ENCODE measurements at places on chromosomes 2 and 18.

- DNase-seq, result no peak
These were observed 249.0 kb upstream of the TANK start for GRCh38 chr2:160911258-160911657.

GRCh38 chr2:241475267-241475666 lies 33.1 kb downstream of the STK25 start:
- DNase-seq, result no peak

DNA sequence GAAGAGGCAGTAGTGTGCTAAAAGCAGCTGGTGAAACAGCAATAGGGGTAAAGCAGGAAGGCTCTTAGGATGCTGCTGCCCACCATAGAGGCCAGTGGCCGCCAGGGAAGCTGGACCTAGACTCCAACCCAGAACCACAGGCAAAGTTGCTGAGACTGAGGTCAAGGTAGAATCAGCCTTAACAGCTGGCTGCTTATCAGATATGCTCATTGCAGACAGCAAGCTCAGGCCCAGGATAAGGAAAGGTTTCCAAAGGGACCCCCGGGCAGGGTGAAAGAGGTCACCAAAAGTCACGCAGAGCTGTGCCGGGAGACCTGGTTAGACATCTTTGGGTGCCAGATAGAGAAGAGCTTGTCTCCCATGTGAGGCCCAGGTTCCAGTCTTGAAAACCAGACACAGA lies 42.9 kb upstream of the EPG5 start:
- DNase-seq, result no peak

GRCh38 chr2:204110751-204111516 lies 174.4 kb downstream of the ICOS start:
- DNase-seq, result no peak

DNA sequence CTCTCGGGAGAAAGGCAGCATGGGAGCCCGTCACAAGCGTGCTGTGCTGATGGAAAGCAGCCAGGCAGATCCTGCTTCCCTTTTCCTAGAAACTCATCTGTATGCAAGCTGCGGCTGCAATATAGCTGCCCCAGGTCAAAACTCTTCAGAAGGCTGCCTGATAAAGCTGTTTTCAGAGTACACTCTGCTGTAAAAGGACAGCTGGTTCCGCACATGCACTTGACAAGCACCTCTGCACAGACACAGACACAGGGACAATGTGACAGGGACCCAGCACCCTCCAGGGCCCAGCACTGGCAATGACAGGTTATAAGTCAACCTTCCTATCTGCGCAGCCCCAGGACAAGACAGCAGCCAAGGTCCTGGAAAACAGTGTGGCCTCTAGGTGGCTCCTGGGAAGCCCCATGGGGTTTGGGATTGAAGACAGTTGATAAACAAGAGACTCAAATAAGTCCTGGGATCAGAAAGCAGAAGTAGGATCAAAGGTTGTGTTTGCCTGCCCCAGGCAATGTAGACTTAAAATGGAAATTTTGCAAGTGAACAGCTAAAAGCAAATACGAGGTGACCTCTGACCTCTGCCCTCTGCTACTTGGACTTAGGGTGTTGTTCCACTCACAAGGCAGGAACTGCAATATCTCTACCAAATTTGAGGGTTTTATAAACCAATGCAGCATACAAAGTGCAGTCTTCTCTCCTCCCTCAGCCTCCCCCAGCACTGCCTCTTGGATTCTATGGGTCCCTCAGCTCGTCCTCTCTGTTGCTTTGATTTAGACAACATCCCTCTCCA lies 16.9 kb downstream of the SLC66A2 start:
- no peak for DNase-seq

- no peak for DNase-seq
These were observed 67.2 kb downstream of the POLR1A start for GRCh38 chr2:86038291-86039081.

DNA sequence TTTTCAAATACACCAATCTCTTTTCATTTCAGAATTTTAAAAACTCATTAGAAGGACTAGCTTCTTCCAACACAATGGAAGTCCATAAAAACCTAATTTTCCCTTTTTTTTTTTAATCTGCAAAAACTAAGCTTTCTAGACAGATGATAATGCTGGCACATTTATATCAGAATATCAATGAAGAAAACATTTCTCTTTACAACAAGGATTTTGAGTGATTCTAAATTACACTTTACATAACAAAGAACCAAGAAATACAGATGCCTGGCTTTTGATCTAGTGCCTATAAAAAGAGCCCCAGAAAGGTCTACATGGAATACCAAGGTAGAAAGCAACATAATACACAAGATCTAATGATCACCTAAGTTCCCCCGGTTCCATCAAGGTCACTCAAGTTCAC lies 108.0 kb downstream of the AFF3 start:
- DNase-seq, result no peak

- no peak for DNase-seq
These were observed 8.7 kb upstream of the HS6ST1 start for GRCh38 chr2:128327180-128327964.

GRCh38 chr2:118705032-118705431 lies 142.4 kb downstream of the EN1 start:
- no peak for DNase-seq

GRCh38 chr2:27993402-27993787 lies 102.9 kb downstream of the BABAM2 start:
- DNase-seq, result no peak

GRCh38 chr2:38074058-38074763 lies 1.7 kb downstream of the CYP1B1 start:
- no peak for DNase-seq

GRCh38 chr2:238817382-238817781 lies 30.5 kb upstream of the TWIST2 start:
- no peak for DNase-seq

DNA sequence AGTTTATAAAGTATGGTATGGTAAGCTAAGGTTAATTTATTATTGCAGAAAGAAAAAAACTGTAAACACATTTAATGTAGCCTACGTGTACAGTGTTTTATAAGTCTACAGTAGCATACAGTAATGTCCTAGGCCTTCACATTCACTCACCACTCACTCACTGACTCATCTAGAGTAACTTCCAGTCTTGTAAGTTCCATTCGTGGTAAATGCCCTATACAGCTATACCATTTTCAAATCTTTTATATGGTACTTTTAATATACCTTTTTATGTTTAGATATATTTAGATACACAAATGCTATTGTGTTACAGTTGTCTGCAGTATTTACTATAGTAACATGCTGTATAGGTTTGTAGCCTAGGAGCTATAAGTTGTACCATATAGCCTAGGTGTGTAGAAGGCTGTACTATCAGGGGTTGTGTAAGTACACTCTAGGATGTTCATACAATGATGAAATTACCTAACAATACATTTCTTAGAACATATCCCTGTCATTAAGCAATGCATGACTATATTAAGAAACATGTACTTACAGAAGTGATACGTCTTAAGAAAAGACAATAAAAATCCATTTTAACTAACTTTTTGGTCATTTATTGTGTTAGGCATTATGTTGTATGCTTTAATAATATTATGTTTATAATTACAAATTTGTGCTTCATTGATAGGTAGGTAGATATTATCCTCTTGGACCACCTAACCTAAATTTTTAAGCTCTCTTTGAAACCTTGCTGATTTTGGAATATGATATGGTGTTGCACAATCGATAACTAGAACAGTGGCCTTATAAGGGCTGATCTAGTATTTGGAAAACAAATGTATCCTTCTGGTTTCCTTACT lies 51.9 kb downstream of the VRK2 start:
- DNase-seq, result no peak

- no peak for DNase-seq
These were observed at the start of gene QPCT for GRCh38 chr2:37344453-37345361. Gene QPCT (plus strand): TSS chr2:37344630. CDS start chr2:37344732, 102 bp downstream.

GRCh38 chr2:237150831-237151375 lies 65.2 kb downstream of the COPS8 start:
- DNase-seq, result no peak

DNA sequence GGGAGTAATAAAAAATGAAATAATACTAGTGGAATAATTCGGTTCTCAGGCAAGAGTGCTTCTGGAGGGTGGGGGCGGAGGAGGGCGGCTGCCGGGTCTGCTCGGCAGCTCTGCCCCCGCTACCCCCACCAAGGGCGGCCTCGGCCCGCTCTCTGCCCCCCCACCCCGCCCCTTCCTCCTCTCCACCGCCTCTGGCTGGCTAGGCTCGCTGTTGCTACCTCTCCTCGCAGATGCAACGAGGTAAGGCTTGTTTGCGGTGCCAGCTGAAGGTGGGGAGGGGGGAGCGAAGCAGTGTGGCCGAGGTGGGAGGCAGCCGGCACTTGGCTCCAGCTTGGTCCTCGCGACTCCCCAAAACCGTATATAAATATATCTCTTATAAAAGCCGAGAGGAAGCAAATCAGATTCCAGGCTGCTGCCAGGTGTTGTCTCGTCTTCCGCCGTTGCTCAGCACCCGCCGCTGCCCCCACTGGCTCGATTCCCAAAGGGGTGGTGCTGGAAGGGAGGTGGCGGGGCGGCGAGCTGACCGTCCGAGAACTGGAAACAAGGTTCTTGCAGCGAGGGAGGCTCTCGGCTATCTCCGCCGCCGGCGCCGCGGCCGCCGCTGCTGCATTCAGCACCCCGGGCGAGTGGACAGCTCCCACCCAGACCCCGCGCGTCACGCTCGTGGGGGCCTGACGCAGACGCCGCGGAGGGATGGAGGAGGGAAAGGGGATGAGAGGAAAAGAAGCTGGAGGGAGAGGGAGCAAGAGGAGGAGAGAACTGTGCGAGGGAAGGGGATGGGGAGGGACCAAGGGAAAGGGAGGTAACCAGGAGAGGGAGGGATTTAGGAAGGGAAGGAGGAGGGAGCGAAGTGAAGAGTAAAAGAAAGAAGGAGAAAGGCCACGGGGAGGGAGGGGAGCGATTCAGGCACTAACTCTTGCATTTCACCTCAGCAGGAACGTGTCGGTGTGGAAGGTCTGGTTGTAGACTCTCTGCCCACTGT lies at the start of gene MARCHF4:
TSS of gene MARCHF4 (minus strand) at position 763 of the 982 bp plus-strand sequence. CDS start 2,223 bp downstream, outside the sequence.
- peak; percentile 30 for DNase-seq

DNA sequence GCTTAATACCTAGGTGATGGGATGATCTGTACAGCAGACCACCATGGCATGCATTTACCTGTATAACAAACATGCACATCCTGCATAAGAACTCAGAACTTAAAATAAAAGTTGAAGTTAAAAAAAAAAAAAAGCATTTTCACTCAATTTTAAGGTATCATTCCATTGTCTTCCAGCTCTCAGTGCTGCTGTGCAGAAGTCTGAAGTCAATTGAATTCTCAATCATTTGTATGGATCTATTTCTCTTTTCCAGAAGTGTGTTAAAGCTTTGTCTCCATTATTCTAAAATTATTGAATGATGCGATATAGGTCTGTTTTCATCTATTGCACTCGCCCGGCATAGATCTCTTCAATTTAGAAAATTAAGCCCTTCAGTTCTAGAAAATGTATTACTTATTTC lies 202.5 kb upstream of the EPAS1 start:
- DNase-seq, result no peak

DNA sequence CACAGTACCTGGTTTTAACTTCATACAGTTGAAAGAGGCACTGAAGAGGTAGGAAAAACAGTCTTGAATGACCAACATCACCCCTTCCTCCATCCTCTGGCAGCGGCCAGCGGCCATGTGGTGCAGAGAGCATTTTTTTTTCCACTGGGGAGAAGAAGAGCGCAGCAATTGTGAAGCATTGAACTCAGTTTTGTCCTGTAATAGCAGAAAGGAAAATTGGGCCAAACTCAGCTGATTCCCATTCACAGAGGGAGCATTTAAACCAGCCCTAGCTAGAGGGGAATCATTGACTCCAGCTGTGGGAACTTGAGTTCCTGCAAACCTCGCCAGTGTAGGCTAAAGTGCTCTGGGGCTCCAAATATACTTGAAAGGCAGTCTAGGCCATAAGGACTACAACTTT lies 316.6 kb upstream of the CHST9 start:
- DNase-seq, result no peak

DNA sequence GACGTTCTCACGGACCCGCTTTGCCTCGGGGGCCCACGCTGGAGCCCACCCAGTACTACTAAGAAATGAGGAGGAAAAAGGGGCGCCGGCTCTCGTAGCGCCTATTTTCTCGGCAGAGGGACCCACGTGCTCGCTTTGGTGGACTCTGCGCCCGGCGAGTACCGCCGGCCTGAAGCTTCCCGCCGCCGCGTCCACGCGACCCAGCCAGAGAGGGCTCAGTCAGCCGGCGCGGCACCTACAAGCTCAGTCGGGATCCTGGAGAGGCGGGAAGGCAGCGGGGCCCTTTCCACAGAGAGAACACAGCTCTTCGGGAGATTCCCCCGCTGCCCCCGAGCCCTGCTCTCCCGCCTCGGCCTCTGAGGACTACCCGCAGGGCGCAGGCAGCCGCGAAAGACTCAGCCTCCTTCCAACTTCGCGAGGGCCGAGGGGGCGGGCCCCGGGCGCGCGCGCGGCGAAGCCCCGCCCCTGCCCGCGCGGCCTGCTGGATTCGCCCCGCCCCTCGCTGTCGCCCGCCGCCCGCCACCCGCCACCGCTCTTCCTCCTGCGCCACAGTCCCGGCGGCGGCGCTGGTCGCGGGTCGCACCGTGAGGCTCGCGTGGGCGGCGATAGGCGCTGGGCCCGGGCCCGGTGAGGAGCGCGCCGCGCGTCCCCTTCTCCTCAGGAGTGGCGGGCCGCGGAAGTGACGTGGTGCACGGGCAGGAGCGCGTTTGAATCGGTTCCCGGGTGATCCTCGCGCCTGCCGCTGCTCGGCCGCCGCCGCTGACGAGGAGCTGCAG lies at the start of gene SMCHD1:
TSS of gene SMCHD1 (plus strand) at position 549 of the 776 bp plus-strand sequence. CDS start 350 bp downstream, outside the sequence.
- DNase-seq, result peak; percentile 86

GRCh38 chr2:43648994-43649701 lies 12.1 kb downstream of the PLEKHH2 start:
- no peak for DNase-seq

GRCh38 chr2:230814616-230815015 lies 50.1 kb upstream of the ITM2C start:
- no peak for DNase-seq

- DNase-seq, result no peak
These were observed 24.8 kb downstream of the SERPINE2 start for GRCh38 chr2:224014336-224014735.

- DNase-seq, result no peak
These were observed 35.2 kb upstream of the CD207 start for GRCh38 chr2:70870790-70871189.

- DNase-seq, result no peak
These were observed 6.5 kb downstream of the TSHZ1 start for GRCh38 chr18:75216911-75217689.

DNA sequence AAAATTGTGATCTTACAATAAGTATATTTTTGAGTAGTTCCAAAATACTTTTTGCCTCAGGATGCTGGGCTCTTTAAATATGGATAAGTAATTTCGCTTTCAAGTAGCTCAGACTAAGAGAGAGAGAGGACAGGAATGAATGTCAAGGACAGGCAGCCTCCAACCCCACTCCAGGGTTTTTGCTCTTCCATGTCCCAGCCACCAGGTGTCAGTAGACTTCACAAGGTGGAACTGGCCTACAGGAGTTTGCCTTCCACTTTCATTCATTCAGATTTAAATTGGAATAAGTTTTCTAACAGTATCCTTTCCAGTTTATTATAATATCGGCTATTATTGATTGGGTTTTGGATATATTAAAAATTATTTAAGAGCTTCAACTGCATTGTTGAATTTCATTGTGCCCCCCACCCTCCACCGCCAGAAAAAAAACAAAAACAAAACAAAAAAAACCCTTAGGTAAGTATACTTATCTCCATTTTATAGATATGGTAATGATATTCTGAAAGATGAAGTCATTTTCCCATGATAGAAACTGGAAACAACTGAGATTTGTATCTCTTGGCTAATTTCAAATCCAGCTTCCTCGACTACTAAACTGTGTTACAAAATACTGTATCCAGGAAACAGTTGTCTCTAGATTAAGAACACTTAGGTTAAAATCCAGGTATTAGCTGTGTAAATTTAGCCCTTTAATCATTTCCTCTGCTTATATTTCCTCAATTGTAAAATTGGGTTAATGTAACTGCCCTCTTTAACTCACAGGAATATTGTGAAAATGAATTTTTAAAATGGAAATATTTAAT lies 793.1 kb downstream of the ERBB4 start:
- DNase-seq, result no peak

GRCh38 chr2:66437109-66437690 lies 2.3 kb downstream of the MEIS1 start:
- no peak for DNase-seq

Data from C1 segment of cervical spinal cord (tissue), 14 donors.